ENCODE measurements at places on chromosomes 2 and 18. TPM values are rescaled to one million over a fixed set of nuclear protein-coding genes. Genes with fewer than 3 reads are reported as not detected.

- peak overlapping the region; percentile 25 for H3K27ac ChIP-seq
- no peaks in the 10 kb centered on the region for H3K27me3 ChIP-seq
- no peaks in the 10 kb centered on the region for H3K36me3 ChIP-seq
- H3K4me3 ChIP-seq, result no peak overlapping the region
- H3K4me1 ChIP-seq, result no peaks in the 10 kb centered on the region
- peak; percentile 43 for DNase-seq
Observed at GRCh38 chr18:48771641-48772375, 179.0 kb downstream of the SMAD7 start.

DNA sequence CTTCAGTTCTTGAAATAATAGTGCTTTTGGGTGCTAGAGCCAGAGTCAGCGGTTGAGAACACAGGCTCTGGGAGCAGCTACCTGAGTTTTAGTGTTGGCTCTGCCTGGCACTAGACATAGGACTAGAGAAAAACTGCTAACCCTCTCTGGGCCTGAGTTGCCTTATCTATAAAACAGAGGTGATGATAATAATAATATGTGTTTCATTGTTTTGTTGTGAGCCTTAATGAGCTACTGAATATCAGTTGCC is 391.7 kb downstream of the PTPRM start:
- no peak for DNase-seq
- no peaks in the 10 kb centered on the region for H3K36me3 ChIP-seq
- H3K27ac ChIP-seq, result no peak overlapping the region
- H3K4me1 ChIP-seq, result no peaks in the 10 kb centered on the region
- H3K27me3 ChIP-seq, result no peaks in the 10 kb centered on the region
- no peak overlapping the region for H3K4me3 ChIP-seq

DNA sequence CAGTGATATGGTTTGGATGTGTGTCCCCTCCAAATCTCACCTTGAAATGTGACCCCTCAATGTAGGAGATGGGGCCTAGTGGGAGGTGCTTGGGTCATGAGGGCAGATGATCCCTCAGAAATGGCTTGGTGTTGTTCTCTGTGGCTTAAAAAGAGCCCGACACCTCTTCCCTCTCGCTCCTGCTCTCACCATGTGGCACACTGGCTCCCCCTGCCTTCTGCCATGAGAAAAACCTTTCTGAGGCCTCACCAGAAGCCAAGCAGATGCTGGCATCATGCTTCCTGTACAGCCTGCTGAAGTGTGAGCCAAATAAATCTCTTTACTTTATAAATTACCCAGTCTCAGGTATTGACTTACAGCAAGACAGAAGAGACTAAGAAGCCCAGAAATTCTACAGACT is 357.1 kb downstream of the NRXN1 start:
- no peaks in the 10 kb centered on the region for H3K4me1 ChIP-seq
- no peak overlapping the region for H3K4me3 ChIP-seq
- H3K27ac ChIP-seq, result no peak overlapping the region
- no peak for DNase-seq
- no peaks in the 10 kb centered on the region for H3K27me3 ChIP-seq

- H3K4me3 ChIP-seq, result no peak overlapping the region
- H3K4me1 ChIP-seq, result no peaks in the 10 kb centered on the region
- H3K27me3 ChIP-seq, result no peaks in the 10 kb centered on the region
Observed at GRCh38 chr2:144592500-144593256, 72.8 kb upstream of the ZEB2 start.

GRCh38 chr2:56534321-56534720 is 350.5 kb downstream of the CCDC85A start:
- no peaks in the 10 kb centered on the region for H3K36me3 ChIP-seq
- no peak for DNase-seq
- H3K4me1 ChIP-seq, result no peaks in the 10 kb centered on the region
- H3K27me3 ChIP-seq, result no peaks in the 10 kb centered on the region
- H3K4me3 ChIP-seq, result no peak overlapping the region
- no peak overlapping the region for H3K27ac ChIP-seq

- H3K4me3 ChIP-seq, result no peak overlapping the region
- H3K27ac ChIP-seq, result no peak overlapping the region
- no peak for DNase-seq
- no peaks in the 10 kb centered on the region for H3K4me1 ChIP-seq
Observed at GRCh38 chr18:27582760-27583412, 397.8 kb upstream of the CHST9 start.

DNA sequence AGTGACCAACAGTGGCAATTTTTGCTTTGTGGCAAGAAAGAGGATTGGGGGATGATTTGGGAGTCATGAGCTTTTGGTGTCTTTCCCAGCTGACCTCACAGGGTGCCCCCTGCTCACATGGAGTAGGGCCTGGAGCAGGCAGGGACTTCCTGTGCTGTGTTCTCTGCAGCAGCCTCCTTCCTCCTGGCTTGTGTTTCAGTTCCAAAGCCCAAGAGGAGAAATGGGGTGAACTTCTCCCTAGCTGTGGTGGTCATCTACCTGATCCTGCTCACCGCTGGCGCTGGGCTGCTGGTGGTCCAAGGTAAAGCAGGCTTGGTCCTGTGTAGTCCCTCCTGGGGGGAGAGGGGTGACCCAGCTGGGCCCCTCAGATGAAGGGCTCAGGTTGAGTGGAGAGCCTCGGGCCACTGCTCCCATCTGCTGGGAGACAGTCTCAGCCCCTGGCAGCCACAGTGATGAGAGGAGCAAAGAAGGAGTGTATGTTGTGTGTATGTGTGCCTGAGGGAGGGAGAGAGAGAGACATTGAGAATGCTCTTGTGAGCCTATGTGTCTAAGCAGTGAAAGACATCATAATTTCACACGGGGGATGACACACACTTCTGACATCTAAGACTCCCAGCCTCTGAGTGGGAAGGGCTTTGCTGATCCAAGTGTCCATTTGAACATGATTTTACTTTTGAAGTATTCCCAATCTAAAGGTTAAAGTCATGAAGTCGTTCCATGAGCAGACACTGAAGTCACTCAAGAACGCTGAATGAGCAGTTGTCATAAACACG is 27.2 kb downstream of the MARCO start:
- no peaks in the 10 kb centered on the region for H3K36me3 ChIP-seq
- no peak for DNase-seq
- H3K27ac ChIP-seq, result no peak overlapping the region
- H3K27me3 ChIP-seq, result peaks cover 6% of the 10 kb centered on the region
- H3K4me1 ChIP-seq, result no peaks in the 10 kb centered on the region

- H3K27me3 ChIP-seq, result no peaks in the 10 kb centered on the region
- peaks cover 4% of the 10 kb centered on the region for H3K4me1 ChIP-seq
- no peaks in the 10 kb centered on the region for H3K36me3 ChIP-seq
- no peak for DNase-seq
Observed at GRCh38 chr18:26227051-26227670, 916 bp downstream of the TAF4B start.

GRCh38 chr2:178484245-178485041 is 4.2 kb downstream of the PLEKHA3 start:
- DNase-seq, result no peak
- H3K27me3 ChIP-seq, result no peaks in the 10 kb centered on the region
- peaks cover 6% of the 10 kb centered on the region for H3K4me1 ChIP-seq
- no peak overlapping the region for H3K27ac ChIP-seq
- no peak overlapping the region for H3K4me3 ChIP-seq

GRCh38 chr2:71926089-71926447 is 221.6 kb downstream of the CYP26B1 start:
- H3K27ac ChIP-seq, result no peak overlapping the region
- no peak overlapping the region for H3K4me3 ChIP-seq
- H3K36me3 ChIP-seq, result no peaks in the 10 kb centered on the region
- no peak for DNase-seq

GRCh38 chr18:35500113-35500512 is 2.4 kb upstream of the INO80C start:
- H3K4me3 ChIP-seq, result no peak overlapping the region
- H3K27ac ChIP-seq, result no peak overlapping the region
- DNase-seq, result no peak

GRCh38 chr2:124248386-124248785 is 223.3 kb downstream of the CNTNAP5 start:
- no peaks in the 10 kb centered on the region for H3K27me3 ChIP-seq
- no peaks in the 10 kb centered on the region for H3K36me3 ChIP-seq
- no peak overlapping the region for H3K4me3 ChIP-seq
- no peak overlapping the region for H3K27ac ChIP-seq
- H3K4me1 ChIP-seq, result no peaks in the 10 kb centered on the region
- DNase-seq, result no peak

- no peak overlapping the region for H3K27ac ChIP-seq
- H3K4me1 ChIP-seq, result no peaks in the 10 kb centered on the region
- no peak for DNase-seq
- peaks cover 5% of the 10 kb centered on the region for H3K36me3 ChIP-seq
- H3K4me3 ChIP-seq, result no peak overlapping the region
Observed at GRCh38 chr18:13007248-13007560, 16.0 kb downstream of the CEP192 start.

DNA sequence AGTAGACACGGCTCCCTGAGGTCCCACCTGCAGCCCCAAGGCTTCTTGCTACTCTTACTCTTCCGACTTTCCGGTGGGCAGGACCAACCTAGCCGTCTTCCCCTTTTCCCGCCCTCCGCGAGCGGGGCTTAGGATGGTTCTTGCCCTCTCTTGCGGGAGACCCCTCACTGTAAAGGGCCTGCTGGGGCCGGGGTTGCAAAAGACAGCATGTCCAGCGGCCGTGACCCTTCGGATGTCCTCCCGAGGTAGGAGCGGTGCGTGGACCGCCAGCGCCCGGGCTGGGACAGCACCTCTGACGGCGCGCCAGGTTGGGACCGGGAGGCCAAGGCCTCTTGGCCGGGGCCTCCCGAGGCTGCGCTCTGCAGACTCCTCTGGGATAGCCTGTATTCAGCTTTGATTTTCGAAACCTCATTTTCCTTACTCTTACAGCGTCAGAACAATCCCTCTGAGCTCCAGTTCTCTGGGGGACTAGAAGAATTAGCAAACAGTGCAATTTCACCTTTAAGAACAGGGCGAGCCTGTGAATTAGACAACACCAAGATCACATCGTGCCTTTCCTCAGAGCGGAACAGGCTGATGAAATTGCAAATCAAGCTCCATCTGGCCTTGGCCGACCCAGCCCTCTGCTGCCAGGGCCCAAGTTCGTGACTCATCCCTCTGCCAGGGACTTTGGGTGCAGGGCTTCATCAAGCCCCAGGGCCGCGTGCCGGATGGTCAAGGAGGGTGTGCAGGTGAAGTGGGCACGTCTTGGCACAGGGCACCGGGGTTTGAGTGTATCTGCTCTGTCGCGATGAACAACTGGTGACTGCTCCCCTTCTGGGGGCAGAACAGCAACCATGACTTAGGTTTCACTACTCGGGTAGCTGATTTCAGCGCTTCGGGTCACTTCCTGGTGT is 777 bp downstream of the MOCOS start:
- no peaks in the 10 kb centered on the region for H3K36me3 ChIP-seq

The AFF3 gene
- total RNA-seq, result 113 TPM

The SP140 gene
- total RNA-seq, result not detected

The SP5 gene
- 4.2 TPM for total RNA-seq

The PDE1A gene
- 4.1 TPM for total RNA-seq

The KATNAL2 gene
- total RNA-seq, result 11.7 TPM

The CCDC85A gene
- 4.5 TPM for total RNA-seq
